ENCODE measurements at places on chromosomes 6 and 20.

DNA sequence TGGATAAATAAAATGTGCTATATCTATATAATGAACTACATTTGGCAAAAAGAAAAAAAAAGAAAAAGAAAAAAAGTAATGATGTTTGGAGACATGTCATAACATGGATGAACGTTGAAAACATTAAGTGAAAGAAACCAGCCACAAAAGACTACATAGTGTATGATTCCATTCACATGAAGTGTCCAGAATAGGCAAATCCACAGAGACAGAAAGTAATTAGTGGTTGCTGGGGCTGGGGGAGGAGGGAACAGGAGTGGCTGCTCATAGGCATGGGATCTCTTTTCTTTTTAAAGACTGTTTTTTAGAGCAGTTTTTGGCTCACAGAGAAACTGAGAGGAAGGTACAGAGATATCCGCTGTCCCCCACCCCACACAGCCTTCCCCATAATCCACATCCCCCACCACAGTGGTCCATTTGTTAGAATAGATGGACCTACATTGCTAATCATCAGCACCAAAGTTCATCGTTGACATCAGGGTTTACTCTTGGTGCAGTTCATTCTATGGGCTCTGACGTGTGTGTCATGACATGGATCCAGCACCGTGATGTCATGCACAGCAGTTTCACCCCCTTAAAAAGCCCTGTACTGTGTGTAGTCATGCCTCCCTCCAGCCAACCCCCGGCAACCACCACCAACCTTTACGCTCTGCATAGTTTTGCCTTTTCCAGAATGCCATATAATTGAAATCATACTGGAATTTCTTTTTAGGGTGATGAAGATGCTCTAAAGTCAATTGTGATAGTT, 240.9 kb upstream of the RREB1 start:
- DNase-seq, result no peak

- no peak for DNase-seq
Measured at GRCh38 chr6:41515995-41516394, 30.2 kb upstream of the FOXP4 start.

DNA sequence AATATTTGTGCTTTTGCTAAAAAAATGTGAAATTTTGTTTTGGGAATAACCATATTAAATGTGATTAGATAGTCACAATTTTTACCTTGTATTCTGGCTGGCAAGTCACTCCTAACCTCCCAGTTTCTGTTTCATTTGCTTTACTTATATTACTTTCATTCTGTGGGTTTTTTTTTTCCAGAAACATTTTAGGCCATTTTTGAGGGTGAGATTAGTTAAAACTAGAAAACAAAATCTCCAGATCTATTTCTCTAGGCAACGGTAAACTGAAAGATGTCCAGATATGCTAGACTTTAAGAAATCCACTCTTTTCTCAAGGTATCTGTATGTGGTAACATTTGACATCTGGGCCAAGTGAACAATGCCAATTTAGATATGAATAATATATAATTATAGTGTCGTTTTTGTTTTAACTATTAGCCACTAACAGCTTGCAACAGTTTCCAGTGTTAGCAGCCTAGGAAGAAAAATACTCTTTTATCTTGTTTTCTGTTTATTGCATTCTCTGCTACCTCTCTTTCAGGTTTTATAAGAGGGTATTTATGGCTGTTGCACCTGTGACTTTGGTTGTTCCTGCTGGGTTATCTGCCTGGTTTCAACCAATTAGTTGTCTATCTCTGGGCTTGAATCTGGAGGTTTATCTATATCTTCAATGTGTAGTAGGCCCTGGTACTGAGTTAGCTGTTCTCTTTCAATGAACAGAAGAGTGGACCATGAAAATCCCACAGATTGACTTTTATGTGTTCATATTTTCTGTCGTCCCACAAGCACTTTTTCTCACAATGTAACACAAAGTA, 260.9 kb downstream of the NKAIN2 start:
- no peak for DNase-seq

- DNase-seq, result no peak
Measured at GRCh38 chr20:23129891-23130621, 43.9 kb upstream of the CD93 start.

- no peak for DNase-seq
Measured at GRCh38 chr6:6766230-6766905, 177.8 kb downstream of the LY86 start.

All from HS-27A (cell line).